SW 1271 (cell line): ENCODE measurements at places on chromosomes 2 and 18.

- DNase-seq, result no peak
These were observed 88.2 kb downstream of the HS1BP3 start for GRCh38 chr2:20562540-20563225.

- DNase-seq, result no peak
These were observed 182.4 kb downstream of the CELF4 start for GRCh38 chr18:37383036-37383785.

DNA sequence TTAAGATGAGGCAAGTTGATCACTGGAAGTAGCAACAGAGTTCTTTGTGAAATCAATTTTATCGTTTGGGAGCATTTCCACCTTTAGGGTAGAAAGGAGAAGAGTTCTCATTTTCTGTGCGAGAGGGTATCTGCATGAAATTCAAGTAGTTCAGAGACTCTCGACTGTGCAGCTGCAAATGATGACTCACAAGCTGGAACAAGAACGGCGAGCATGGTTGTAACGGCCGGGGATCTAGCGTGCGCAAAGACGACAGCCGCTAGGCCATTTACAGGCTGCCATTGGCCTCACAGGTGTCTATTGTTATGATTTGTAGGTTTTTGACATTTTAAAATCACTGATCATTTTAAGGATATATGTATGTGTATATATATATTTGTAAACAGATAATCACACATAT, 5.2 kb downstream of the KLHL29 start:
- DNase-seq, result no peak

- DNase-seq, result no peak
These were observed 53.4 kb downstream of the ATIC start for GRCh38 chr2:215365184-215365658.
